ENCODE measurements at places on chromosomes 16 and 17.

DNA sequence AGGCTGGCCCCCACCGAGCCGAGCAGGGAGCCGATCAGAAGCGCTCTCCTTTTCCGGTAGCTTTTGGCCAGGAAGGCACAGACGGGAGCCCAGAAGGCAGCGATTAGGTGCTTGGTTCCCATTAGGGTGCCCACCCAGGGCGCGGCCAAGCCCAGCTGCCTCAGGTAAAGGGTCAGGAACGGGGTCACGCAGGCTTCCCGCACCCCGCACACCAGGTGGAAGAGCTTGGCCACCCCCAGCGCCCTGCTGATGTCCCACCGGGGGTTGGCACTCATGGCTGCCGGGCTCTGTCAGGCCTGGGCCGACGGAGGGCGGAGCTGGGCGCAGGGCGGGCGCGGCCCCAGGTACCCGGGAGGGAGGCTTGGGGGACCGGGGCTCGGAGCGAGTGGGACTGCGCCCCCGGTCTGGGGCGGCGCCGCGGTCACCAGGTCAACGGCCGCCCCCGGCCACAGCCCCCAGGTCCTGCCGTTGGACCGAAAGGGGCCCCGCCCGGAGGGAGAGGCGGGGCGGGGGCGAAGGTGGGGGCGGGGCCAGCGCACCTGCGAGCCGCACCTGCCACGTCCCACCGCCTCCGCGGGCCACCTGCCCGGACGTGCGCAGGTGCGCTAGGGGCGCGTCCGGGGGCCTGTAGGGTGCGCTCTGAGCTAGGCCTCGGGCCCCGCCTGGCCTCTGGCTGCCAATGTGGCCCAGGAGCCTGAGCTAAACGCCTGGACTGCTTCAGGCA, at the start of gene MFSD6L:
Gene MFSD6L (minus strand): TSS at position 520 of the 724 bp plus-strand sequence. CDS start 245 bp downstream, at position 275.
- DNase-seq: no peak

DNA sequence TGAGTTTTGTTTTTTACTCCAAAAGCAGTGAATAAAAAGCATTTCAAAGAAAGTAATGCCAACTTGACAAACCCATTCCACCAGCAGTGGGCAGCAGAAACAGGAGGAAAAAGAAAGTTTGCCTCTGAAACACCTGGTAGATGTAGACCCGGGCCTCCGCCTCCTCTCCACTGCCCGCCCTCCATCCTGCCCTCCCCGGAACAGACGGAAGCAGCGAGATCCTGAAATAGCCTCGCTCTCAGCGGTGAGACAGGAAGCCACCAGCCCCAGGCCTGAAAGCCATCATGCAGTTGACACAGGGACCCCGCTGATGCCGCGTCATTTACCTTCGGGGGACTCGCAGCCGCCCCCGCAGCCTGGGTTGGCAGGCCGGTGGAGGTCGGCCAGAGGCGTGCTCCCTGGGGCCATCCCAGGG, 67.8 kb downstream of the C16orf78 start:
- DNase-seq: no peak

GRCh38 chr16:2782583-2783351, 4.6 kb downstream of the PRSS33 start:
- no peak for DNase-seq

DNA sequence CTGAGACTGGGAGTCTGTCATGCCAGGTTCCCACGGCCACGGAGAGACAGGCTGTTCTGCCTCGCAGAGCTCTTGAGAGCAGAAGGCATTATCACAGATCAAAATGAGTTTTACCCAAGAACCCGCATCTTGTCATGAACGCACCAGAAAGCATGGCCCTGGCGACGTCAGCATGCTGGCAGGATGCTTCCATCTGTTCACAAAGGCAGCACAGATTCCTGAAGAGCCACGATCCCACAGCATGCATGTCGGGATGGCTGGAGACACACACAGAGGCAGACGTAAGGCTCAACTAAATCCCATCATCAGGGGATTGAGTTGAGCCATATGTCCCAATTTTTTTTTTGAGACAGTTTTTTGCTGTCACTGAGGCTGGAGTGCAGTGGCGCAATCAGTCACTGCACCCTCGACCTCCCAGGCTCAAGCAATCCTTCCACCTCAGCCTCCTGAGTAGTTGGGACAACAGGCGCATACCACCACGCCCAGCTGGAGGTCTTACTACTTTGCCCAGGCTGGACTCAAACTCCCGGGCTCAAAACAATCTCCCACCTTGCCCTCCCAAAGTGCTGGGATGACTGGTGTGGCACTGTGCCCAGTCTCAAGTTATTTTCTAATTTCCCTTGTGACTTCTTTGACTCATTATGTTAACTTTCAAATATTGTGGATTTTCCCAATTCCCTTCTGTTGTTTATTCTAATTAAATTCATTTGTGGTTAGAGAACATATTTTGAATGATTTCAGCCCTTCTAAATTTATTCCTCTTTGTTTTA, 11.1 kb downstream of the FANCA start:
- no peak for DNase-seq

Data from NCI-H2081 treated with DMSO at 0.1 percent for 48 hours (cell line).